ENCODE measurements at places on chromosomes 2 and 18.

GRCh38 chr2:234725528-234726264 is 226.1 kb upstream of the SH3BP4 start:
- DNase-seq: no peak

- DNase-seq: no peak
Observed at GRCh38 chr2:19767899-19768298, 133.9 kb downstream of the TTC32 start.

DNA sequence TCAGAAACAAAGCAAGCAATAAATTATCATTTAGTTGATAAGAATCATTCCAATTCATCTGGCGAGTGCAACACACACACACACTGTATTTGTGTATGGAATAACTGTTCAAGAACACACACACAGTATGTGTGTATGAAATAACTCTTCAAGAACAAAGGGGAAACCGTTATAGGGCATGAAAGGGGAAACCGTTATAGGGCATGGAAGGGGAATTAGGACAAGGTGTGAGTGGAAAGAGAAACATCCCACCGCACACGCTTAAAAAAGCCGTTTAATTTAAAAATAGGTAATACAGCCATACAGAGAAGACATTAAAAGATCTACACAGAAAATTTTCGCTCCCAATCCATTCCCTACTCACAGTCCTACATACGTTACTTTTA is 607 bp upstream of the TSN start:
- no peak for DNase-seq

DNA sequence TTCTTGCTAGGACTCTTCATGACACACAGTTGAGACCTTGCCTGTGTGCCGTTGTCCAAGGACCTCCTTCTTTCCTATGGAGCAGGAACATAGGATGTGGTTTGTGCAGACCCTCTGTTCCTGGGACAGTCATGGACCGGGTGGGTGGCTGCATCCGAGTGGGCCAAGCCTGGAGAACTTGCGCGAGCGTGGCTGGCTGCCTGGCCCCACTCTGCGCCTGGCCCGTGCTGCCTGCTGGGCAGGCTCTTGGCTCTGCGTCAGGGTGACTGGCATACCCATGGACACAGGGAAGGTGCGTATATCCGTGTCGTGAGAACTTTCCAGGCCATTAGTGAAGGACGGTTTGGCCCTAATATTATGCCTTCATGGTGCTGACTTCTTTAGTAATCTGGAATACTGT is 68.2 kb downstream of the DCDC2C start:
- no peak for DNase-seq

All from GOT3 (cell line).